ENCODE measurements at places on chromosomes 6 and 20.

DNA sequence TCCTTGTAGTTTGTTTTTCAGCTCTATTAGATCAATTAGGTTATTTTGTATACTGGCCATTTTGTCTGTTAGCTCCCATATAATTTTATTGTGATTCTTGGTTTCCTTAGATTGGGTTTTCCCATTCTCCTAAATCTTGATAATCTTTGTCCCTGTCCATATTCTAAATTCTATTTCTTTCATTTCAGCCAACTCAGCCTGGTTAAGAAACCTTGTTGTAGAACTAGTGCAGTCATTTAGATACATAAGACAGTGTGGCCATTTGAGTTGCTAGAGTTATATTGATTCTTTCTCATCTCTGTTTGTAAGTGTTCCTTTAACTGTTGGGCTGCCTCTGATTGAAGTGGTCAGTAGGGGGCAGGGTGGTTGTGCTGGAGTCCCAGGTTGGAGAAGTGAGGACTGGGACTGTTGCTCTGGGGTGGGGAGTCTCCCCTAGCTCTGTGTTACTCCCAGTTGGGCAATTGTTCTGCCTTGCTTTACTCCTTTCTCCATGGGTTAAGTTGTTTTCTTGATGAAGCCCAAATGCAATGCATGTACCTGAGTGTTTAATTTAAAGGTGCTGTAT is 98.8 kb upstream of the NRN1 start:
- no peak for DNase-seq

- DNase-seq, result peak; percentile 68
Measured at GRCh38 chr6:46011188-46012085, 4.2 kb downstream of the CLIC5 start.

DNA sequence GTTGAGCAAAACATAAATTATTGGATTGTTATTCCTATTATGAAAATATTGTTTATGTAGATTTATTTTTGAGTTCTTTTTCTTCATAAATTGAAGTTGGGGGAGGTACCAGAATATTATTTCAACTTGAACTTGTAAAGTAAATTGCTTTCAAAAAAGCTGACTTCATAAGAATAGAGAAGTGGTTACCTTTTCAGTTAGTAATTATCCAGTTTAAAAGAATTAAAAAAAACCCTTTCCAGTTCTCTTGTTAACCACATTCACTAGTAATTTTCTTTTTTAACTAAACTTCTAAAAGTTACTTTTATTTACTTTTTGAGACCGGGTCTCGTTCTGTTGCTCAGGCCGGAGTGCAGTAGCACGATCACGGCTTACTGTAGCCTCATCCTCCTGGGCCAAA is 124.3 kb downstream of the CDKAL1 start:
- DNase-seq, result no peak

- no peak for DNase-seq
Measured at GRCh38 chr6:45532721-45533210, 155.0 kb upstream of the SUPT3H start.

- DNase-seq, result no peak
Measured at GRCh38 chr6:291204-291696, 1.0 kb upstream of the DUSP22 start.

DNA sequence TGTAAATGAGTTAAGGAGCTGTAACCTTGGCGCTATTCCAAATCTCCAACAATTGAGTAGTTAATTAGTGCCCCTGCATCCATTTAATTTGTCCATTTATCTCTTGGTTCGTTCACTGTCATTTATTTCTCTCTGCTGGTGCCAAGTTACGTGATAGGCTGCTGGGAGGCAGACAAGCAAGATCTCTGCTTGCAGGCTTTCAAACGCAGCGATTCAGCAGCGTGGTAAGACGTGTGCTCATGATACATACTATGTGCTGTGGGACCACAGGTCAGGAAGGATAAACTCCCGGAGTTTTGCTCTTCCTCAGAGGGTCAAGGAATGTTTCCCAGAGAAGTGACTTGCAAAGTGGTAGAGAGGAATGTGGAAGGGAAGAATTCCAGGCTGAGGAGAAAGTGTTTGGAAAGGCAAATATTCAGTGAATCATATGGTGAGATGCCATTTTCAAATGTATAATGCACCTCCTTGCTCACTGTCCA is 46.4 kb downstream of the UTRN start:
- no peak for DNase-seq

DNA sequence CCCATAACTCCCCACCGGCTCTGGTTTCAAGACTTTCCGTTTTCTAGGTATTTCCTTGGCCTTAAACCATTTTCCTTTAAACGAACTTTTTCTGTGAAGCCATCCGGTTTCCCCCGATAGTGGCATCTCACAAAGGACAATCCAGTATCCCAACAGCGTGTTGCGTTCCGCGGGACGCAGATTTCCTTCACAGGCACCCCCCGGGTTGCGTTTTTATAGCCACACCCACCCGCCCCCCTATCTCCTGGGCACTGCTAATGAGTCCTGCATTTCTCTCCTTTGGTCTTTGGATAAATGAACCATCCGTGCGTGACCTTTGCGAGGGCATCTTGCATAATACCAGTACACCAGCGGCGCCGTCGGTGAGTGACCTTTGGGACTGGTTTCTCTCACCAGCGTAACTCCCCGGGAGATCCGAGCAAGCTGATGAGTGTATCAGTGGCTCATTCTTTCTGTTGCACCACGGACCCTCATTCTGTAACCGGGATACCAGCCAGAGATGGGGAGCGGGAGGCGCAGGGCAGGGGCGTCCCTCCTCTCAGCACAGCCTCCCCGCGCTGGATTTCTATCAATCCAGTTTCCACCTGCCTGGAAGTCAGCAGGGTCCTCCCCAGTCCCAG is 586 bp upstream of the NQO2 start:
- peak; percentile 74 for DNase-seq

DNA sequence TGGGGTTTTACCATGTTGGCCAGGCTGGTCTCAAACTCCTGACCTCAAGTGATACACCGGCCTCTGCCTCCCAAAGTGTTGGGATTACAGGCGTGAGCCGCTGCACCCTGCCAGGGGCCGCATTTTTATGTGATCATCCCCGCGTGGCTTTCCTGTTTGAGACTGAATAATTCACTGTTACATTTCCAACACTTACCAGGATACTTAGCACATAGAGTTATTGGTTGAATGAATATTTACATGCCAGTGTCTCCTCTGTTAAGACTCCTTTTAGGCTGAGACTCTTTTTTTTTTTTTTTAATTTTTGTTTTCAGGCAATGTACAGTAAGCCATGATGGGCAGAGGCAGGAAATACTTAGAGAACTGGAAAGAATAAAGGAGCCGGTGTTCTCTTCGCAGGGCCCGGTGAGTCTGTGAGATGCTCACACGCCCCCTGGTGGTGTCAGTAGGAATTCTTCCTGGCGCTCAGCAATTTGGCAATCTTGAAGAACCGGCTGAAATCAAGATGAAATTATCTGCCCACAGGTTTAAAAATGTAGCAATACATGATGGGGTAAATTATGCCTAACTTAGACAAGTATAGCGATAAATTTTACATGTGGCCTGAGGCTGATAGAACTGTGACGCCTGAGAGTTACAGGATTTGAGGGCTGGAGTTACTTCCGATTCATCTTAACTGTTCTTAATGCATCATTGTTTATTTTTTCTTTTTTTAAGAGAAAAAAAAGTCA is 7.6 kb upstream of the RNF114 start:
- peak; percentile 79 for DNase-seq

DNA sequence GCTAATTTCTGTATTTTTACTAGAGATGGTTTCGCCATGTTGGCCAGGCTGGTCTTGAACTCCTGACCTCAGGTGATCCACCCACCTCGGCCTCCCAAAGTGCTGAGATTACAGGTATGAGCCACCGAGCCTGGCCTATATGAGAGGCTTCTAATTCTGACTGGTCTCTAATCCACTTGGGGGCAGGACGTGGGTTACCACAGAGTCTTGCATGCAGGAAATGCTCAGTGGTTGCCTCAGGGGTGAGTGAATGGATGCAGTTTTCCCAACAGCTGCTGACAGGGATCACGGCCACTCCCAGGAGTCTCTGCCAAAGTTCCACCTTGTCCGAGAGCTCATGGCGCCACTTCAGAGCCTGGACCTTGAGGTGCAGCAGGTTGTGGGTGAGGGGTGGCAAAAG is 6.4 kb upstream of the FANCE start:
- DNase-seq, result peak; percentile 14

DNA sequence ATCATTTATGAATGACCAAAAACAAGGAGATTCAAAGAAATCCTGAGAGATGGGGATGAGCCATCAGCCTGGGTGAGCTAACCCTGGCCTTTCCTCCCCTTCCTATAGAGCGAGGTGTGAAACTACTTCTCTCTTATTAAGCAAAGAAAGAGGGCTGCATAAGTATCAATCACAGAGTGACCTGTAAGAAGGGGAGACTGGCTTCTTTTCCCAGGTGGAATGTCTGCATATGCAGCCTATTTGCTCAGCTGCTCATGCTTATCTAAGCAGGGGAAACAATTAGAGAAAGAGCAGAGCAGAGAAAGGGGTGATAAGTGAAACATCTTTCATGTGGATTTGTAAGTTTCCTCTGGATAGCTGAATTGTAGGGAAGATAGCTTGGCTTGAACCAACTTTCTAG is 160.0 kb downstream of the PKHD1 start:
- no peak for DNase-seq

DNA sequence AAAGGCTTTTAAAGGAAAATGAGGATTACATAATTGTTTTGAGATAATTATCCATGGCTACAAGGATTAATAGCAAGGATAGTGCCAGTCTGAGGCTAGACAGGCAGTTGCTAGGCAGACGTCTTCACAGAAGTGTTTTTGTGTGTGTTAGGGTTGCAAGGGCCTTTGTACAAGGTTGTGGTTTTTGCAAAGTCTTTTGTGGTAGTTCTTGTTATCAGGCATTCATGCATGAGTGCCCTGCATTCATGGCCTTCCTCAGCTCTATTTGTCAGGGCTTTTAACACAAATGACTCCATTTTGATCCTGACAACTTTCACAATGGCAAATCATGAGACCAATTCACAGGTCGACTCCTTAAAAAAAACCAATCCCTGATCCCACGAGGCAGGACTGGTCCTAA is 68.1 kb upstream of the TXNDC5 start:
- DNase-seq, result no peak

DNA sequence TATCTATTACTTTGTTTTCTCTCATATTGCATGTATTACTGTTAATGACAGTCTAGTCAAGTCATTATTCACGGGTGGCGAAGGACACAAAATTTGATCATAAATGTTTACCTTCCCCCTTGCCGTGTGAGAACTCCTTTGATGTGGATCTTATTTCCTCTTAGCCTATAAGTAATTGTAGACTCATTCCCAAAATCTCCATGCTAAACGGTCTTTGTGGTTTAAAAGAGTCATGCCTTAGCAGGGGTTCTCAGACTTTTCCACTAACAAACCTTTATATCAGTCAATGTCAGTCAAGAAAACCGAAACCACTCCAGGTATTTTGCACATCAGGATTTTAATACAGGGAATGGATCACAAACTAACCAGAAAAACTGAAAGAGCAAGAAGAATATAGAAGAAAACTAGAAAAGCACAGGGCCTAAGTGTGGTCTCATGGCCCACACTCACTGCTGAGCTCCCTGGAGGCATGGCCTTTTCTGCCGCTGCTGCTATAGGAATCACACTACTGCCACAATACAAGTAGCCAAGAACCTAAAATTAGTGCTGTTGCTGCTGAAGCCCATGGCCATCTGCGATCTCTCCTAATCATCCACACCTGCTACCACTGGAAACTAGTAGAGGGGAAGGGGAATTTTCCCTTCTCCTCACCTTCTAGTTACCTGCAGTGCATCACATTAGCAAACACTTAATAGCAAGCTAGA is 186.0 kb upstream of the POU3F2 start:
- no peak for DNase-seq

GRCh38 chr6:80181352-80182081 is 75.0 kb downstream of the BCKDHB start:
- DNase-seq, result no peak

DNA sequence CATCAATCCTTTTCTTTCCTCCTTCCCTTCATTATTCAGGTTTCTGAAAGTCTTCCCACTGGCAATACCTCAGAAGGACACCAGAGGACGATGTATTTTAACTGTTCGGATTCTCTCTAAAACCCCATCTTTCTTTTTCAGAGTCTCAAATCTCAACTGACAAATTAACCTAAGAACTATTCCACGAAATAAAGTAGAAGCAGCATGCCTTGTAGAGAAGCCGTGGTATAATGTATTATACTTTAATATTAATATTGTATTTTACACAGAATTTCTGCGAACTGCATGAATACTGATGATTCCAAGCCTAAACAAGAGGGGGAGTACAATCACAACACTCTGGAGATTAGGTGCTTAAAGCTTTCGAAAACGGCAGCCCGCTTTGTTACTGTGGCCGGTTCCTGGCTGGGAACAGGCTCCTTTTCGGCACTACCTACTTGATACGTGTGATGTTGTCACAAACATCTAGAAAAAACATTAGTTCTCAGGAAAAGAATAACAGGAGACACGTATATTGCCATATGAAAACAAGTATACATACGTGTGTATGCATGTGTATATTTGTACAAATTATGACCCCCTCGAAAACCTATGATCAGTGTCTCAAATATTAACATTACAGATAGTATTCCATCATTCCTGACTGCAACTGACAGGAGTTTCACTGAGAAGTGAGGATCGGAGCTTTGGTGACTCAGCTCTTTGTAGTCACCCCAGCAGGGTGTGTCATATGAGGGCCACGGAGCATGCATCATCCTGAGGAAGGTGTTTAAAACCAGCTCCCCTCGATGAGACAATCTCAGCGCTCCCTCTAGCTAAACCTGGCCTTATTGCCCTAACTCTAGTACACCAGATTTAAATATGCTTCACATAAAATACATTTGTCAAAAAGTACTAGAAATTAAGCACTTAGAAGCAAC is 319.7 kb upstream of the TCF21 start:
- DNase-seq, result peak; percentile 31

DNA sequence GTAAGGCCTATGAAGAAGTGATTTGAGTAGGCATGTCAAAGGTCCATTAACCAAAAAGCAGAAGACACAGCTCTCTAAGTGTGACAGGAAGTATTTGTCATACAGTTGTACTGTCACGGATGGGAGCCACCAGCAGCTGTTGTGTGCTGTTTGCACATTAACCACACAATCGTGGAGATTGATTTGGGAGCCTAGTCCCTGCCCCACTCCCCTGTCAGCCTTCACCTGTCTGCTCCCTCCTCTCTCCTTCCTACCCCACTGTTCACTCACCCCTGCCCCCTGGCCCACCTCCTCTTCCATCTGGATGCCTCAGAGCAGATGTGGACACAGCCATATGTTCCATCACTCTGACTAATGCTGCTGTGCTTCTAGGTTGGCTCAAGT is 124.7 kb upstream of the SPACA1 start:
- no peak for DNase-seq

DNA sequence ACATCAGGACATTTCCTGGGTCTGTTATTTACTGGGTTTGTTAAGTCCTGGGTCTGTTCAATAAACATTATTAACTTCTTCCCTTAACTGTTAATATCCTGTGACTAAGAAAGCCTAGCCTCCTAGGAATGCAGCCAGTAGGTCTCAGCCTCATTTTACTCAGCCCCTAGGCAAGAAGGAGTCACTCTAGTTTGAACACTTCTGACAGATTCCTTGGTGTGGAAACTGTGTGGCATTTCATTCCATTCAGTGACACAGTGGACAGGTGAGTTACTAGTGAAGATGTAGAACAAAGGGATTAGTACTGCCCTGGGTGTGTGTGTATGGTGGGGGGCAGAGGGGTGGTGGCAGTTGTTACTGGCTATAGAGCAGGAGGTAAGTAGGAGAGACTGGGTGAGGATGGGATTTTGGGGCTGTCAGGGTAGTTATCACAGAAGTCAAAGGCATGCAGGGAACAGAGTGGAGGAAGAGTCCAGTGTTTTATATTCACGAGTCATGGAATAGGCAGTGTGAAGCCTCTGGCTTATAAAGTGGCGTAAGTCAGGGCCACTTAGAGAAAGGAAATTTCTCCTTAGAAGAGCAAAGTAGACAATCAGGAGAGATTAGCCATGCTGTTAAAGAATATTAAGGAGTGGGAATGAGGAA is 28.4 kb downstream of the RNF182 start:
- no peak for DNase-seq

Data from stimulated activated CD4-positive, alpha-beta T cell treated with anti-CD3 and anti-CD28 coated beads, Interleukin-1b, Interleukin-23, amount 100 ng/mL, for 48 hours (primary cell).